ENCODE measurements at places on chromosomes 5 and 9.

DNA sequence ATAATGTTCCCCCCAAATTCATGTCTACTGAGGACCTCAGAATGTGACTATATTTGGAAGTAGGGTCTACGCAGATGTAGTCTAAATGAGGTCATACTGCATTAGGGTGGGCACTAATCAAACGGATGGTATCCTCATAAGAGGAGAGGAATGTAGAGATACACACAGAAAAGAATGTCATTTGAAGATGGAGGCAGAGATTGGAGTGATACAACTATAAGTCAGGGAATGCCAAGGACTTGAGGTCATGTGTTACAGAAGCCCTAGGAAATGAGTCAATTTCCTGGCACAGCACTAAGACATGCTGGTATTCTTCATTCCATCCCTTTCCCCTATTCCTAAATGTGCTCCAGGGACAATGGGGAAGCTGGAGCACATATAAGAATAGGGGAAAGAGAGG, 758 bp upstream of the PDCD1LG2 start:
- DNase-seq, result no peak

GRCh38 chr5:161284445-161284844, 262.1 kb downstream of the GABRB2 start:
- no peak for DNase-seq

DNA sequence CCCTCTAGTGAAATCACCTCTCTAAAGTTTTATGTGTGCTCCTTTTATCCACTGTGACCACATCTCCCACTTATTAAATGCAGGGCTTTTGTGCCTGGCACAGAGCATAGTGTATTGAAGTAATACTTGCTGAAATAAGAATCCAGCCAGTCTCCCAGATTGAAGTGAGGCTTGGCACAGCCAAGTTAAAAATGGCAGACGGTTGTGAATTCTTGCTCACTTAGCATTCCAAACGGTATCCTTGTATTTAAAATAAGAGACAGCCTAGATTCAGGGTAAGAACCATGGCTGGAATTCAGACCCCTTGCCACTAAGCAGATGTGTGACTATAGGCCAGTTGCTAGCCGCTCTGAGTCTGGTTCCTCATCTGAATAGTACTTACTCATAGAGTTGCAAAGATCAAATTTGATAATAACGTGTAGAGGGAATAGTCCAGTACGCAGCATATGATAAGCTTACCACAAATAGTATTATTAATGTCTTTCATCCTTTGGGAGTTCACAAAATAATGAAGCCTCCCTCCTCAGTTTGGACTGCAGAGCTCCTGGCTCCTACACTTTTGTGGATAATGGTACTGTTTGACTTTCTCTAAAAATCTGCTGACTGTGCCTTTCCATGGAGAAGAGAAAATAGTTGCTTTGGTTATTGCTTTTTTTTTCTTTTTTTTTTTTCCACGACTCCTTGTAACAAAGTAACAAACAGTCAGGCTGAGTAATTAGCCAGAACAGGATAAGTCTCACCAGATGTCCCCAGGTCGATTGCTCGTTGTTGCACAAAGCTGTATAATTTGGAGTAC, 51.5 kb downstream of the FGF1 start:
- no peak for DNase-seq

DNA sequence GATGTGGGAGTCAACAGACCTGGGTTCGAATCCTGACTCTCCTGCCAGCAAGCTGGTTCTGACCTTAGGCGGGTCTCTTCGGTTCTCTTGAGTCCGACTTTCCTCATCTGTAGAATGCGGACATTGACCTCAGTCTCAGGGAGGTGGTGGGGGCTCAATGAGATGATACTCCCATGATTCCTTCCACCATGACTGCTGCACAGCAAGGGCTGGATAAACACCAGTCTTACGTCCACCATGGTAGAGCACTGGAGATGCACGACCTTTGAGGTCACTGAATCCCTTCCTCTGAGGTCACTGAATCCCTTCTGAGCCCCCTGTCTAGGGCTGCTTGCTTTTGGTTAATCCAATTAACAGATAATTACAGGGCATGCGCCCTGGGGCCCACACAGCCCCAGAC, 12.5 kb upstream of the SMIM23 start:
- no peak for DNase-seq

DNA sequence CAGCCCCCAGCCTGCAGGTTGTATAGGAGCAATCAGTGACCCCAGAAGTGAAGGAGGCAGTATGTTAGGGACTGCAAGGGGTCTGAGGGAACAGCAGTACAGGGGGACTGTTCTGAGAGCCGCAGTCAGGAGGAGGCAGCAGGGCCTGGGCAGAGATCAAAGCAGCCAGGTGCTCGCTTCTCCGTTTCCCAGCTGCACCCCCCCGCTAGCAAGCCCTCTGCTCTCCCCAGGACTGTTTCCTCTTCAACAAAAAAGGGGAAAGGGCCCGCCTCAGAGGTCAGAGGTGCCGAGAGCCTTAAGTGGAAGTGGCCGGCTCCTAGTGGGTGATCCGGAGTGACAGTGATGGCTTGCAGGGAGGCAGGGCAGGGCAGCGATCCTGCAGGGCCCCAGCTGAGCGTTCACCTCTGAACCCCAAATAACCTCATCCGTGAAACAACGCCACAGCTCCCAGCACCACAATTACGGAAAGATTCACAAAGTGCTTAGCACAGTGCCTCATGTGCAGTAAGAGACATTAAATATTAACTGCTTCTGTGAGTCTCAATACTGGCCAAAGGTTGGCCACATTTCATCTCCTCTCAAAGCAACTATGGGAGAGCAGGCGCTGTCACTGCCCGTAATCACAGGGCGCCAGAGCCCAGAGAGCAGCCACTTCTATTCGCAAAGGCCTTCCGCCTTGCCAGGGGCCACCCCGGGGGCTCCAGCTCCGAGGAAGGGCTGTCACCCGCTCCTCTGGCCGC, 8.0 kb downstream of the CLPTM1L start:
- no peak for DNase-seq

- no peak for DNase-seq
Observed at GRCh38 chr9:35569206-35569605, 35.9 kb upstream of the TESK1 start.

- DNase-seq, result no peak
Observed at GRCh38 chr5:41334758-41335157, 121.4 kb upstream of the C6 start.

- DNase-seq, result no peak
Observed at GRCh38 chr5:11027660-11028059, 266.6 kb upstream of the DAP start.

Data from NB4 (cell line).